Camera-type eye (tissue), 1 donor: ENCODE measurements at places on chromosomes 3 and 15. TPM values are rescaled to one million over a fixed set of nuclear protein-coding genes. Genes with fewer than 3 reads are reported as not detected.

The CNTN6 gene
- 12.5 TPM for total RNA-seq

The SLC15A2 gene
- 28.6 TPM for total RNA-seq

The NEK10 gene
- total RNA-seq: 6.2 TPM

The NOX5 gene
- total RNA-seq: 0.55 TPM

The NMNAT3 gene
- total RNA-seq: 21.2 TPM

The SERPINI1 gene
- total RNA-seq: 23.4 TPM

The IL17RD gene
- total RNA-seq: 32.2 TPM

The ATP13A5 gene
- total RNA-seq: 0.22 TPM

The VWA5B2 gene
- total RNA-seq: 1.2 TPM

The GOLGA6D gene
- not detected for total RNA-seq

The KIF15 gene
- total RNA-seq: 10.6 TPM

The WDR72 gene
- total RNA-seq: 1.4 TPM

The CLDN18 gene
- total RNA-seq: not detected

The NRROS gene
- total RNA-seq: 4.5 TPM

The PLCH1 gene
- total RNA-seq: 35.0 TPM

The SPATA12 gene
- not detected for total RNA-seq

The SLC2A2 gene
- not detected for total RNA-seq

The CCR3 gene
- not detected for total RNA-seq

The PIGBOS1 gene
- total RNA-seq: 16.5 TPM

The TERC gene
- 215 TPM for total RNA-seq

The DENND6A gene
- total RNA-seq: 75.4 TPM

The LRRC31 gene
- total RNA-seq: not detected

The HRG gene
- not detected for total RNA-seq

The FBXW12 gene
- total RNA-seq: not detected

The ZNF662 gene
- total RNA-seq: 33.0 TPM

The PAK6 gene
- total RNA-seq: 5.4 TPM

The AHSG gene
- total RNA-seq: not detected

The ACVR2B gene
- total RNA-seq: 55.0 TPM

The ELL3 gene
- 5.0 TPM for total RNA-seq

The PODXL2 gene
- total RNA-seq: 99.9 TPM

The ZNF621 gene
- total RNA-seq: 21.1 TPM

The A4GNT gene
- total RNA-seq: 0.33 TPM

The LMCD1 gene
- total RNA-seq: 65.8 TPM

The RCCD1 gene
- 20.5 TPM for total RNA-seq

The CFAP20DC gene
- total RNA-seq: 9.5 TPM

The CAPN3 gene
- 28.4 TPM for total RNA-seq

The SAMMSON gene
- total RNA-seq: 1.2 TPM

The KLHL6 gene
- total RNA-seq: 2.5 TPM

The MESP2 gene
- 2.8 TPM for total RNA-seq

The CADPS gene
- total RNA-seq: 418 TPM

The STAC gene
- 13.7 TPM for total RNA-seq

The ERICH6 gene
- total RNA-seq: not detected

The KIF23 gene
- total RNA-seq: 22.6 TPM

The MAP4 gene
- total RNA-seq: 172 TPM

The GOLGA8T gene
- total RNA-seq: not detected

The USP3 gene
- total RNA-seq: 97.3 TPM

The MYZAP gene
- 2.9 TPM for total RNA-seq

The NPAP1 gene
- 0.27 TPM for total RNA-seq

The SLC24A5 gene
- 22.1 TPM for total RNA-seq

The MIX23 gene
- total RNA-seq: 22.8 TPM
